ENCODE measurements at places on chromosomes 13 and 19.

GRCh38 chr13:21138561-21138960, 37.8 kb downstream of the SKA3 start:
- H3K36me3 ChIP-seq, result peaks cover 8% of the 10 kb centered on the region
- peaks cover 2% of the 10 kb centered on the region for H3K27me3 ChIP-seq
- DNase-seq, result no peak
- no peak overlapping the region for H3K4me3 ChIP-seq
- peaks cover 15% of the 10 kb centered on the region for H3K4me1 ChIP-seq
- H3K27ac ChIP-seq, result no peak overlapping the region

- no peak overlapping the region for H3K4me3 ChIP-seq
- peaks cover 12% of the 10 kb centered on the region for H3K36me3 ChIP-seq
- no peak for DNase-seq
- no peak overlapping the region for H3K27ac ChIP-seq
- H3K4me1 ChIP-seq, result no peaks in the 10 kb centered on the region
Measured at GRCh38 chr13:21567714-21568113, 36.3 kb downstream of the MICU2 start.

- peak; percentile 87 for DNase-seq
- H3K27me3 ChIP-seq, result no peaks in the 10 kb centered on the region
- H3K27ac ChIP-seq, result peak overlapping the region; percentile 84
Measured at GRCh38 chr19:46288896-46289588, 7.8 kb upstream of the HIF3A start.

- H3K4me3 ChIP-seq, result no peak overlapping the region
- H3K27me3 ChIP-seq, result no peaks in the 10 kb centered on the region
- DNase-seq, result peak; percentile 59
- H3K36me3 ChIP-seq, result no peaks in the 10 kb centered on the region
Measured at GRCh38 chr13:37539976-37540605, 58.5 kb downstream of the POSTN start.

GRCh38 chr13:31154939-31155338, 6.8 kb downstream of the HSPH1 start:
- H3K4me3 ChIP-seq, result no peak overlapping the region
- peaks cover 24% of the 10 kb centered on the region for H3K36me3 ChIP-seq
- no peaks in the 10 kb centered on the region for H3K4me1 ChIP-seq
- DNase-seq, result no peak
- H3K27ac ChIP-seq, result no peak overlapping the region

- DNase-seq, result no peak
- H3K27me3 ChIP-seq, result no peaks in the 10 kb centered on the region
- no peak overlapping the region for H3K27ac ChIP-seq
- peaks cover 13% of the 10 kb centered on the region for H3K36me3 ChIP-seq
- no peaks in the 10 kb centered on the region for H3K4me1 ChIP-seq
Measured at GRCh38 chr13:28267497-28267896, 129.2 kb downstream of the PAN3 start.

- peaks cover 3% of the 10 kb centered on the region for H3K4me1 ChIP-seq
- no peak for DNase-seq
- H3K4me3 ChIP-seq, result no peak overlapping the region
- peaks cover 7% of the 10 kb centered on the region for H3K27me3 ChIP-seq
Measured at GRCh38 chr13:112907871-112908331, 61.1 kb upstream of the MCF2L start.

DNA sequence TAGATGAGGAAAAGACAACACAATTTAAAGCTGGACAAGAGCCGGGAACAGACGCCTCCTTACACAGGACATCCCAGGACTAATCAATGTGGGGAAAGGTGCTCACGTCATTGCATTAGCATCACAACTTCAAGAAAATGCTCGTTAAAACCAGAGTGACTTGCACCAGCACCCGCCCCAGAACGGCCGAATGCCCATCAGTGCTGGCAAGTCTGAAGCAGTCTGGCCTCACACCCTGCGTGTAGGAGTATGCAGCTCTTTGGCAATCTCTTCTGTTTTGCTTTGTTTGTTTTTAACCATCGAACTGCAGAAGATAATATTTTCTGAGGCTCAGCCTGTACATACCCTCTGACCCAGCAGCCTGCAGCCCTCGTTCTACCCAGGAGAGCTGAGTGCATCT, 44.8 kb upstream of the LDLR start:
- no peak overlapping the region for H3K27ac ChIP-seq
- H3K4me3 ChIP-seq, result no peak overlapping the region
- DNase-seq, result no peak
- peaks cover 74% of the 10 kb centered on the region for H3K36me3 ChIP-seq
- H3K27me3 ChIP-seq, result no peaks in the 10 kb centered on the region
- peaks cover 13% of the 10 kb centered on the region for H3K4me1 ChIP-seq

- H3K27ac ChIP-seq, result no peak overlapping the region
- H3K36me3 ChIP-seq, result no peaks in the 10 kb centered on the region
- H3K4me1 ChIP-seq, result no peaks in the 10 kb centered on the region
Measured at GRCh38 chr19:22527554-22527953, 105.4 kb upstream of the ZNF98 start.

- H3K27ac ChIP-seq, result no peak overlapping the region
- no peak overlapping the region for H3K4me3 ChIP-seq
- DNase-seq, result no peak
- no peaks in the 10 kb centered on the region for H3K27me3 ChIP-seq
- no peaks in the 10 kb centered on the region for H3K4me1 ChIP-seq
- H3K36me3 ChIP-seq, result no peaks in the 10 kb centered on the region
Measured at GRCh38 chr13:60612593-60612992, 215.6 kb downstream of the TDRD3 start.

DNA sequence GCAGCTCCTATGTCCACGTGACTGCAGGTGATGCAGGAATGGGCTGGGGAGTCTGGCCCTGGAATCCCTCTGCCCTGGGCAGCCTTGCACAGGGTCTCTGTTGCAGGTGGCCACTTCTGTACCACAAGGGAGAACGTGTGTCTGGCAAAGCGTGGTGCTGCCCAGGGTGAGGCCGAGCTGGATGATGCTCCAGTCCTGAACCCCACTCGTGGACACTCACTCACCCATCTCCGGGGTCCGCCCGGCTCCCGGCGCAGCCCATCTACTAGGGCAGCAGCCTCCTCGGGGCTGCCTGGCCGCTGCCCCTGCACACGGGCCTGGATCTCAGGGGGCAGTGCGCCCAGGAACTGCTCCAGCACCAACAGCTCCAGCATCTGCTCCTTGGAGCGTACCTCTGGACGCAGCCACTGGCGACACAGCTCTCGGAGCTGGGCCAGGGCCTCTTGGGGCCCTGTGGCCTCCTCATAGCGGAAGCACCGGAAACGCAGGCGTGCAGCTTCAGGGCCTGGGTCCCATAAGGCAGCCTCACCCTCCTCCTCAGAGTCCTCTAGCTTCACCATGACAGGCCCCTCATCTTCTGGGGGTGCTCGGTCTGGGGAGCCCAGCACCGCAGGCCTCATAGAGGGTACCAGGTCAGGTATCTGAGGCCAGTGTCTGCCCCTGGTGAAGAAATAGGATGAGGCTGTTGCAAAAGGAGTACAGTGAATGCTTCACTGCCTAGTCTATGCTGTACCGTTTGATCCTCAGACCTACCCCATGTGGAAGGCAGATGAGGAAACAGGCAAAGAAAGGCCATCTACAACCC, 2.2 kb downstream of the MZF1 start:
- no peak for DNase-seq
- no peak overlapping the region for H3K27ac ChIP-seq
- no peaks in the 10 kb centered on the region for H3K27me3 ChIP-seq
- H3K36me3 ChIP-seq, result peaks cover 41% of the 10 kb centered on the region
- no peak overlapping the region for H3K4me3 ChIP-seq

DNA sequence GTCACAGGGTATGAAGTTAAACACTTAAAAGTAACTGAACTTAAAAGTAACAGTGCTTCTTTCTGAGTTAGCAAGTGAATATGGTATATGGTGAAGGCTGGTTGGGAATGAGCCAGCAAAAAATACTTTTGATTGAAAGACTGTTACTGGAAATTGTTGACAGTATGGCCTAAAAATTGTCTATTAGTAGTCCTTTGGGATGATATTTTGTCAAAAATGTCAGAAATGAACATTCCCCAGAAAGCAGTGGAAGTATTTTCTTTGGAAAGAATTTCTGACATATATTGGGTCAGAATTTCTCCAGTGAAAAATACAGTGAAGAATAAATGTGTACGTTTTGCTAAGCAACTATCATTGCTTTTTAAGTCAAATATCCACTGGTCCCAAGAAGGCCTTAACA, 860.5 kb downstream of the PCDH9 start:
- no peaks in the 10 kb centered on the region for H3K36me3 ChIP-seq
- H3K4me3 ChIP-seq, result no peak overlapping the region
- no peaks in the 10 kb centered on the region for H3K27me3 ChIP-seq

- H3K27ac ChIP-seq, result no peak overlapping the region
- no peak for DNase-seq
- peaks cover 32% of the 10 kb centered on the region for H3K36me3 ChIP-seq
- H3K4me3 ChIP-seq, result no peak overlapping the region
Measured at GRCh38 chr19:1085053-1085658, 10.0 kb downstream of the POLR2E start.

- no peak for DNase-seq
- no peaks in the 10 kb centered on the region for H3K4me1 ChIP-seq
- H3K27me3 ChIP-seq, result no peaks in the 10 kb centered on the region
Measured at GRCh38 chr13:79703772-79704171, 222.8 kb downstream of the NDFIP2 start.

DNA sequence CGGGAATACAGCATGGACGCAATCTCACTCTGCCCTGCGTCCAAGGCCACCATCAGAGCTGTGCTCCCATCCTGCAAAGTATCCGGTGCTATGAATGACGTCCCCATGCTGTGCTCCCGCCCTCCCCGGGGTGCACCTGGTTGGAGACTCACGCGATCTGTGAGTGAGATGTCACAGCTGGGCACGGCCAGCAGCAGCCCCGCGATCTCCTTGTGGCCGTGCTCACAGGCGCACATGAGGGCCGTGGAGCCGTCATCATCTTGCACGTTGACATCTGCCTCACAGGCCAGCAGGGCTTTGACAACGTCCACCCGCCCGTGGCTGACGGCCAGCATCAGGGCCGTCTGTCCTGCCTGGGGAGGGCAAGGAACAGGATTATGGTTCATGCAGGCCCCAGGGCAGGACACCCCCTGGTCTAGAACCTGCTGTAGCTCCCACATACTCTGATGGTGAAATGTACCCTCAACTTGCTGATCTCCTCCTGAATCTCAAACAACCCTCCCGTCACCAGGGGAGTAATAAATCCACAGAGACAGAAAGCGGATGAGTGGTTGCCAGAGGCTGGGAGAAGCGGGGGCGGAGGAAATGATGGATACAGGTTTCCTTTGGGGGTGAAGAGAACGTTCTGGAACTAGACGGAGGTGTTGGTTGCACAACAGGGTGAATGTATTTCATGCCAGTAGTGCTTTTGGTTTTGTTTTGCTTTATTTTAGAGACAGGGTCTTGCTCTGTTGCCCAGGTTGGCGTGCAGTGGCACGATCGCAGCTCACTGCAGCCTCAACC, 14.5 kb upstream of the SPC24 start:
- peaks cover 27% of the 10 kb centered on the region for H3K4me1 ChIP-seq
- H3K36me3 ChIP-seq, result peaks cover 80% of the 10 kb centered on the region
- no peaks in the 10 kb centered on the region for H3K27me3 ChIP-seq

DNA sequence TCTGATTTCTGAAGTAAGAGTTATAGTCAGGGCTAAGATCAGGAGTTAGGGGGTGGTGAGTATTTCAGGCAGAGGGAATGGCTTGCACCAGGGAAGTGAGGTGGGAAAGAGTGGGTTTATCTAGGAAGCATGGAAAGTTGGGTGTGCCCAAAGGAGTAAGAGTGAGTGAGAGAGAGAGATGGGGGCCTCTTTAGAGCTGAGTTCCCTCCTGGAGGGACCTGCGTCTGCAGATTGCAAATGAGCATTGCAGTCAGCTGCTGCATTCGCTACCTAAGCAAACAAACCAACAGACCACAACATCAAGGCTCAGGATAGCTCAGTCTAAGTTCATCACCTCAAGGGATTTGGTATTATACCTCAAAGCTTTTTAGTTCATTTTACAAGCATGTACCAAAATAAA, 405.8 kb downstream of the FGF9 start:
- no peak for DNase-seq
- H3K27me3 ChIP-seq, result no peaks in the 10 kb centered on the region
- no peak overlapping the region for H3K27ac ChIP-seq
- H3K36me3 ChIP-seq, result no peaks in the 10 kb centered on the region
- H3K4me3 ChIP-seq, result no peak overlapping the region

DNA sequence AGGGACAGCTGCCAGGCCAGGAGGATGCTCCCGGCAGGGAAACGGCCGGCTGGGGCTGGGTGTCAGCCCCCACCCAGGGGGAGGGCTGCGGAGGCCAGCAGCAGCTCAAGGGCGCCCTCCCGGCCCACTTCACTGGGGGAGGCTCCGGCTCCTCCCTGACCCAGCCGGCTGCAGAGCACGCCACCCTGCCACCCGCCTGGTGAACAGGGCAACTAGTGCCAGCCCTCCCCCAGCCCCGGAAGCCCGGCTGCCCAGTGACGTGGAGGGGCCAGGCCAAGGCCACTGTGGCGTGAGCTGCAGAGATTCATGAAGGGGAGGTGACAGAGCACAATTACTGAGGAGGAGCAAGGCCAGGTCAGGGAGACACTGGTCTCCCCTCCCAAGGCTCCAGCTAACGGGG, 14.7 kb downstream of the REXO1 start:
- no peaks in the 10 kb centered on the region for H3K27me3 ChIP-seq
- H3K36me3 ChIP-seq, result peaks cover 22% of the 10 kb centered on the region
- no peak for DNase-seq
- H3K4me1 ChIP-seq, result peaks cover 2% of the 10 kb centered on the region
- no peak overlapping the region for H3K27ac ChIP-seq

DNA sequence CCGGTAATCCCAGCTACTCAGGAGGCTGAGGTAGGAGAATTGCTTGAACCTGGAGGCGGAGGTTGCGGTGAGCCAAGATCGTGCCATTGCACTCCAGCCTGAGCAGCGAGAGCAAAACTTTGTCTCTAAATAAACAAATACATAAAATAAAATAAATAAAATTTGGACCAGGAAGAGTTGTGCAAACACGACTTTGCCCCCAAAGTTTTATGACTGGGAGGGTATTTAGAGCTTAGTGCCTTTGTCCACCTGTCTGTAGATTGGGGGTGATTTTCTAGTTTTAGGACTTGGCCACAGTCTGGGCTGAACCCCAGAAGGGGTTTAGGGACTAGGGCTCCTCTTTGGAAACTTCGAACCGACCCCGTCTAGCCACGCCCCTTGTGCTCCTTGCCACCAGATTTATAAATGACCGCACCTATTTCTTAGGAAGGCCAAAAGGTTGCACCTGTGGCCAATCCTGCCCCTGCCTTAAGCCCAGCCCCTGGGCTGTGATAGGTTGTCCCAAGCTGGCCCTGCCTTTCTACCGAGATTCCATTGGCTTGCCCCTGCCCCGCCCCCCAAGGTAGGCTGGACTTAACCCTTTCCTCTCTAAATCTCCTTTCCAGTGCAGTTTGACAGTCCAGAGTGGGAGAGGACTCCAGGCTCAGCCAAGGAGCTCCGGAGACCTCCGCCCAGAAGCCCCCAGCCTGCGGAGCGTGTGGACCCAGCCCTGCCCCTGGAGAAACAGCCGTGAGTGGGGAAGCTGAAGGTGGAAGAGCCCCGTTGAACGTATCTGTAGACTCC, 5.3 kb downstream of the SHD start:
- DNase-seq, result no peak
- peaks cover 22% of the 10 kb centered on the region for H3K36me3 ChIP-seq
- peaks cover 9% of the 10 kb centered on the region for H3K4me1 ChIP-seq

GRCh38 chr13:111395511-111396393, 75.3 kb downstream of the TEX29 start:
- H3K4me1 ChIP-seq, result no peaks in the 10 kb centered on the region
- H3K36me3 ChIP-seq, result no peaks in the 10 kb centered on the region
- no peak overlapping the region for H3K27ac ChIP-seq
- no peak for DNase-seq
- no peak overlapping the region for H3K4me3 ChIP-seq
